Activated naive CD4-positive, alpha-beta T cell (primary cell): ENCODE measurements at places on chromosomes 3 and 15.

- DNase-seq: no peak
Measured at GRCh38 chr3:49785565-49786356, 581 bp downstream of the IP6K1 start.

GRCh38 chr15:85623315-85624049, 171.2 kb downstream of the KLHL25 start:
- no peak for DNase-seq

- no peak for DNase-seq
Measured at GRCh38 chr15:55714064-55714463, 28.9 kb downstream of the PRTG start.

DNA sequence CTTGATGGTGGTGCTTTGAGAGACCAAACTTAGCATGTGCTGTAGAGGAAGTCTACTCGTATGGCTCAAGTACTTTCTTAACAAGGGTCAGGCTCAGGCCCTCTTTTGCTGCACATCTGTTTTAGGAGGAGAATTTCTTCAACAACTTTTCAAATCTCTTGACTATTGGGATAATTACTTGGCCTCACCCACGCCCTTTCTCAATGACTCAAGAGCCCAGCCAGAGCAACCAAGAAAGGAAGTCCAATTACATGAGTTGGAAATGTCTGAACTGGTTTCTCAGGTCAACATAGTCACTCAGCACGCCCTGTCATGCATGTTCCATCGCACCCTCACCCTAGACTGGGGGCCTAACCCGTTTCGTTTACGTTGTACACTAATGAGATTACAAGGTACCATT, 44.8 kb upstream of the UMPS start:
- no peak for DNase-seq

DNA sequence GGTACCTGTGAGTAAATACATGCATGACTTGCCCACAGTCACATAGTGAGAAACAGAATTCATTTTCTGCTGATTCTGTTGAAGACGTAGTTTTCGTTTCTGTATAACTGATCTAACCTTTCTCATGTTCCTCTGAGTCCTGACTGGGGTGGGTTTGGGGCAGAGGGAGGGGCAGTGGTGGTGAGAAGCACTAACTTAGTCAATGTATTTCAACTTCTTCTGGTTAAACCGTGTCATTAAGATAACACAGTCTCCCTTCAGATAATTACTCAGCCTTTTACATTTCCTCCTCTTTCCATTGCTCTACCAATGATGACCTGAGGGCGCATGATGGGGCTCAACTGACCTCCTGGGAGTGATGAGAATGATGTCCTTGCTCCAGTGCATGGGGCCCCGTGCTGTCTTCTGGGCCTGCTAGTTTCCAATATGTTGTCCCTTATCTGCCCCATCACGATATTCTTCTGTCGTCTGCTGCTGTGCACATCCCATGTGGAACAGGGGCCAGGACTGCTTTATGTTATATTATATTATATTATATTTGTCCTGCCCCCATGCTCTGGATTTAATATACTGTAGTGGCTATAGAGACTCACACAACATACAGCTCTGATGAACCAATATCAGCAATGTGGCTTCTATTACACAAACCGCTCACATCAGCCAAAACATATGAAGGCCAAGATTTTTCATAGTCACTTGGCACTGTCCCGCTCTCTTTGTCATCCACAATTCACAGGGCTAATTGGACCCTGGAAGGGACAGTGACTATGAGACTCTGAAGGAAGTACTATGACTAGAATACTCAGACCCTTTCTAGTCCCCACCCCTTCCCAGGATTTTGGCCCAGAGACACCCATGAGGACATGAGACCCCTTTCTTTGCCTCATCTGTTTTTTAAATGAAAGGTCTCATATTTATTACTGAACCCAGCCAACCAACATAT, 407.1 kb upstream of the MCTP2 start:
- no peak for DNase-seq

DNA sequence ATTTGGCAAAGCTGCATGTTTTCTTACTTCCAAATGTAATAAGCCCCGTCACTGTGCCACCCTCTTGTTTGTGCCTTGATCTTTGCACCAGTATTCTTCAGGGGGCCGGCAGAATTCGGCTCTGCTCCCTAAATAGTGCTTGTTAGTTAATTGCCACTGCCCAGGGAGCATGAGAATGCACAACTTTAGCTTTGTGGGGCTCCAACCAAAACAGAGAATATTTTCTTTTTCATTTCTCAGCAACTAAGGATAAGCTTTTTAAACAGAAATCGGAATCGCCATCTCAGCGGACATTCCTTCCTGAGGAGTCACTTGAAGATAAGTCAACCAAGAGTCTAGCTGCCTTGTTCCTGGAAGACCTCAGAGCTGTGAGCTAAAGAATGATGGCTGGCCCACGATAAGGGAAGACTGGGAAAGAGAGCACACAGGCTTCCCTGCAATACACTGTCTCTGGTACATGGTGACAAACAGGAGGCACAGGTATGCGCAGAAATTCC, 106.0 kb downstream of the LRIG1 start:
- no peak for DNase-seq

DNA sequence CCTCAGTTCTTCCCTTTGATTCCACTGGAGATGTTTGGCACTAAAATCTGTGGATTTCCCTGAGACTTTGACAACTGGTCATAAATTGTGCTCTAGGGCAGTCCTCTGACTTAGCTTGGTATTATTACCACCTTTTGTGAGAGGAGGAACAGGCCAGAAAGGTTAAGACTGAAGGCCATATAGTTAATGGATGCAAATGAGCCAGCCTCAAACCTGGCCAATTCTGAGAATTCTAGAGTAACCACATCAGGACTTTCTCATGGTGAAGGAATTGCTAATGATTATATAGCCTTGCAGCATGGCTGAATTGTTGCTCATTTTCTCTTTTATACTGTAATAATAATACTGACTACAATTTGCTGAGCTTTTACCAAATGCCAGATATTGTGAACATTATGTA, 162.5 kb downstream of the CADPS start:
- DNase-seq: no peak

GRCh38 chr15:77030928-77031375, 36.0 kb downstream of the PSTPIP1 start:
- DNase-seq: no peak

DNA sequence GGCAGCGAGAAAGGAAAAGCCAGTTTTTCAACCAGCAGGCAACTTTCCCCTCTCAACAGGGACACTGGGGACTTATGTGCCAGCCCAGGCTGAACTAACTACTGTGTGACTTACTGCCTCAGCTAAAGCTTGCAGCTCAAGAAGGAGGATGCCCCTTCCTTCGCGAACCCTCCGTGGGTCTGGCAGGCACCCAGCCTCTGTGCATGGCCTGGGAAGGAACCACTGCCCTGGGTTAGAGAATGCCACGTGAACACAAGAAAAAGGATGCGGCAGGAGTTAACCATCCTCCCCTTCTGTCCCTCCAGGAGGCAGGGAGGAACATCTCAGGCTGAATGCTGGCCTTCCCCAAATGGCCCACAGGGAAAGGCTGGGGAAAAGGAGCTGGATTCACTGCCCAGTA, 29.0 kb downstream of the CHDH start:
- no peak for DNase-seq

DNA sequence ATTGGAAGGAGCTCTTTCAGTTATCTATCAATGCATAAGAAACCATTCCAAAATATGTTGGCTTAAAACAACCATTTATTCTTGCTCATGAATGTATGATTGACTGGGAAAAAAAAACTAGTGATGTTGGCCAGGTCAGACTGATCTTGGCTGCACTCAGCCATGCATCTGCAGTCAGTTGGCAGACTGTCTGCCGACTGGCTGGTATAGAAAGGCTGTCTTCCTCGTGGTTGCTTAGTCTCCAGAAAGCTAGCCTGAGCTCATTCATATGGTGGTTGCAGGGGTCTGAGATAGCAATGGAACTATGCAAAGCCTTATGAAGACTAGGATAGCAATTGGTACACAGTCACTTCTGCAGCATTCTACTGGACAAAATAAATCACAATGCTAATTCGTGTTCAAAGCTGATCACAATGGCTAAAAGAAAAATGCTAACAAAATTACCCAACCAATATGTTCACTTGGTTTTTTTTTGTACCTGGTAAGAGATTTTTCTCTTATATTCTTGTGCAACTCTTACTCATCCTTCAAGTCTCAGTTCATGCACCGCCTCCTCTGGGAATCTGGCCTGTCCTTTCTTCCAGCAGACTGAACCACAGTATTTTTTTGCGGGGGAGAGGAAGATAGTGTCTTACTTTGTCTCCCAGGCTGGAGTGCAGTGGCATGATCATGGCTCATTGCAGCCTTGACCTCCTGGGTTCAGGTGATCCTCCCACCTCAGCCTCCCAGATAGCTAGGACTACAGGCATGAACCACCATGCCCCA, 126.8 kb downstream of the KCNAB1 start:
- no peak for DNase-seq

- no peak for DNase-seq
Measured at GRCh38 chr15:57382215-57382614, 5.9 kb downstream of the CGNL1 start.

DNA sequence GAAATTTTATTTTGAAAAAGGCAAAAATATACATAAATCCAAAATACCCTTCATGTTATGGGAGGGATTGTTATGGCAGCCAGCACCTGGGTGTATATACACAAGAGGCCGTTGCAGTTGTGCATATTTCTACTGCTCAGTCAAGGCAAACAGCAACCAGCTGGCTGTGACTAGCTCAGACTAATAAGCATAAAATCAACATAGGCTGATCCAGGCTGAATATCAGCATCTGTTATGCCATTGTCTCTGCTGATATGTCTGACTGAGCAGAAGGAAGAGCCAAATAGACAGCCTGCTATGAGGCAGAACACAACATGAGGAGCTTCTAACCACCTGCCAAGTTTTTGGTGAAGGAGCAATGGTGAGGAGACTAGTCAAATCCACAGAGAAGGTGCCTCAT, 457.5 kb upstream of the ALCAM start:
- DNase-seq: no peak

DNA sequence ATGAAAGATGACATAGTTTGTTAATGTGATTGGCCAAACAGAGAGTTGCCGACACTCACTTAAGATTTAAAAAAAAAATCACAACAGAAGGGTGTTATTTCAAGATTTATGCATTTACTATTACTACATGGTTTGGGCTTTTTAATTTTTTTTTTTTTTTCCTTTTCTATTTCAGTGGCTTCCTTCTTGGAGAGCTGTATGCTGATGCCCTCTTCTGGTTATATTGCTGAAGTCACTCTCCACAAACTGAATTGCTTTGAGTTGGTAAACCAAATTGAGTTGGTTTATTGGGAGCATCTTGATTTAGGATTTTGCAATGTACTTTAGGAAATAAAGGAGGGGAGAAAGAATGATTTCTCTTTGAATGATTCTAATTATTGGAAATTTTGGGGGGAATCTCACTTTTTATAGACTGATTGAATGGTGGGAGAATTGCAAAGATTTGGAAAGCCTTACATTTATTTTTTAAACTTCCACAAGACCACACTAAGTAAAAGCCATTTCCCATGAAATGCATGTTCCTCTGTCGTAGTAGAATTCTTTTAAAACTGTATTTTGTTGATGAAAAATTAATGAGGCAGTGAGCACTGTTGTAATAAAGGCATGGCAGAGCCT, 186.6 kb upstream of the FEZF2 start:
- no peak for DNase-seq
